Left renal pelvis (tissue), 4 donors: ENCODE measurements at places on chromosomes 11 and 22.

DNA sequence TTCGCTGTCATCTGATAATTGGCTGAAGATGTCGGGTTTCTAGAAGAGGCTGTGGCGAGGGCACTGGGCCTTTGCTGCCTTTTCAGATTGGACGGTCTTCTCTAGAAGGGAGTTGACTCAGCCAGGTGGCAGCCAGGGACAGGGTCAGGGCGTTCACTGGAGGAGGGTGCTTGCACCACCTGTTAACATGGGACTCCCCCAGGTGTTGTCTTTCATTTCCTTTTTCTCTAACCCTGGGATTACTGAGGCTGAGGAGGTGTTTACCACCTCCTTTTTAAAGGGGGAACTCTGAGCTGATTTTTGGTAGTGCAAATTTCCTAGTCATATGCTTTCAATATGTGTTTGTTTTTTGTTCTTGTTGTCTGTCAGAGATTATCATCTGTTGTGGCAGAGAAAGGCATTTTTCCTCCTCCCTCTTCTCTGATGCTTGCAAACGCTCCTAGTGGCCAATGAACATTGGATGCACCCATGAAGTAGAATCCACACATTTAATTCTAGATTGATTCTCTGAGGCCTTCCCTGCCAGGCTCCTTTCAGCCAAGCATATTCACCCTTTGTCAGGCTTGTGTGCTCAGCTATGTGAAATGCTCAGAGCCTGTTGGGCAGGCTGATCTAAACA is 54.1 kb downstream of the LDLRAD3 start:
- DNase-seq, result no peak

DNA sequence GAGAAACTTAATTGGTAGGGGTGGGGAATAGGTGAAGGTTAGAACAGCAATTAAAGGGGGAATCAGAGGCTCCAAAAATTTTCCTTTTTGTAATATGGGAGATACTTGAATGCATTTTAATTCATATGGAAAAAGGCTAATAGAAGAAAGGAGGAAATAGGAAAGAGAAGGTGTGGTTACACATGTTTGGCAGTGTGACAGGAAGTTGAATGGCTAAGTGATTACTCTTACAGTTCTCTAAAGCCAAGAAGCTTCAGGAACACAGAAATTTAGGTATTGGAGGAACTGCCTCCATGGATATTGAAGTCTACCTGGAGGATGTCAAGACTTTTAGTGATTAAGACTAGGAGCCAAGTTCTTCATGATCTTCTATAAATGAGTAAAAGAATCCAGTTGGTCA is 6.3 kb downstream of the NXPE2 start:
- DNase-seq, result no peak

DNA sequence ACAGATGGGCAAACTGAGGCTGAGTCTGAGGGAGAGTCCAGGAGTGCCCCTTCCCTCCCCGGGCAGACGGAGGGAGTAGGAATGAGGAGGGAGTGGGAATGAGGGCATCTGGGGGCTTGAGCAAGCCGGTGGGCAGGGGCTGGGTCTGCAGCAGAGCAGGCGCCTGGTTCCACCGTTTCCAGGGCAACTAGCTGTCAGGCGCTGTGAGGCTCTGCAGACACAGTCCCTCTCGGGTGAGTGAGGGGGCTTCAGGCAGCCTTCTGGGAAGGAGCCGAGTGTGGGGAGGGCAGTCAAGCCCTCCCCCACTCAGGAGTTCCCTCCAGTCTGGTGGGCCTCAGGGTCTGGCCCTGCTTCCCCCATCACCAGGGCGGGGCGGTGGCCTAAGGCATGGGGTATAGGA is 19.0 kb downstream of the TMEM258 start:
- no peak for DNase-seq

- peak; percentile 47 for DNase-seq
These were observed 14.5 kb upstream of the MS4A7 start for GRCh38 chr11:60363542-60364470.
